ENCODE measurements at places on chromosomes 5 and 9.

DNA sequence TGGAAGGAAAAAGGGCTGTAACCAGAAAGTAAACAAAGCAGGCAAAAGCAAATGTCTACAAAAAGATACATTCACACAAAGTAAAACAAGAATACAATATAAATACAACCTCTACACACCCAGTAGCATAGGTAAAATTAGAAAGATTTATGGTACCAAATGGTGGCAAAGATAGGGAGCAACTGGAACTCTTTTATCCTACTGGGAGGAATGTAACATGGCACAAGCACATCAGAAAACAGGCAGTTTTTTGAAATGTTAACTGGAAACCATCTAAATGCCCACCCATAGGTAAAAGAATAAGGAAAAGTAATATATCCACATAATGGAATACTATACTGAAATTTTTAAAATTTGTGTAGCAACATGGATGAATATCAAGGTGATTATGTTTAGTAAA, 8.7 kb upstream of the ARL14EPL start:
- no peak for DNase-seq

DNA sequence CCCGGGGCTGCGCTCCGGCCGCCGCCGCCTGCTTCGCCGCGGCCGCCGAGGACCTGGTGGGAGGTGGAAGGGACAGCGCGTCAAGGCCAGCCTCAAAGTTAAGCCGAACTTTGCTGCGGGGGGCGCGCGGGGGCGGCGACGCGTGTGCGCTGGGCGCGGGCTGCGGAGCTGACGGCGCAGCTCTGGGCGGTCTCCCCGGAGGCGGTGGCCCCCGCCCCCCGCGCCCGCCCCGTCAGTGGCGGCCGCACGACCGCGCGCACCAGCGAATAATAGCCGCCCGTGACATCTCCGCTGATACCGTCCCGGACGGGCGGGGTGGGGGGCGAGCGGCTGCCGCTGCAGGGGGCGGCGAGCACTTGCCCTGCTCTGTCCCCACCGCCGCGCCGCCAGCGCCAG, 579 bp upstream of the FAM78A start:
- no peak for DNase-seq

- DNase-seq = no peak
Observed at GRCh38 chr5:95057615-95058014, 227.3 kb downstream of the MCTP1 start.

DNA sequence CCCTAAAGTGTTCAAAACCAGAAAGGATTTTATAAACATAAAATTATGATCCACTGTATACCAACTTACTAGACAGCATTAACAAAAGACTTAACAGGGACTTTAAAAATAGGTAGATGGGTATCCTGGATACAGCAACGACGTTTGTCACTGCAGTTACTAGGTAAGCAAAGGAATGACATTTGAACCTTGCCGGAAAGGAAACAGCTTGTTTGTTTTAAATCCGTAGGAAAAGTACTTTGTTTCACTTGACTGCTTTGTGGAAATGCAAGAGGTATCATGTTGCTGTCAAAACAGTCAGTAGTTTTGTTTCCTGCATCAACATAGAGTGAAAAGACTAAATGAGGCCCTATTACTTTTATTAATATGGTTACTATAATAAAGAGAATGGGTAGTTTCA, 122.9 kb downstream of the CDC42SE2 start:
- no peak for DNase-seq

DNA sequence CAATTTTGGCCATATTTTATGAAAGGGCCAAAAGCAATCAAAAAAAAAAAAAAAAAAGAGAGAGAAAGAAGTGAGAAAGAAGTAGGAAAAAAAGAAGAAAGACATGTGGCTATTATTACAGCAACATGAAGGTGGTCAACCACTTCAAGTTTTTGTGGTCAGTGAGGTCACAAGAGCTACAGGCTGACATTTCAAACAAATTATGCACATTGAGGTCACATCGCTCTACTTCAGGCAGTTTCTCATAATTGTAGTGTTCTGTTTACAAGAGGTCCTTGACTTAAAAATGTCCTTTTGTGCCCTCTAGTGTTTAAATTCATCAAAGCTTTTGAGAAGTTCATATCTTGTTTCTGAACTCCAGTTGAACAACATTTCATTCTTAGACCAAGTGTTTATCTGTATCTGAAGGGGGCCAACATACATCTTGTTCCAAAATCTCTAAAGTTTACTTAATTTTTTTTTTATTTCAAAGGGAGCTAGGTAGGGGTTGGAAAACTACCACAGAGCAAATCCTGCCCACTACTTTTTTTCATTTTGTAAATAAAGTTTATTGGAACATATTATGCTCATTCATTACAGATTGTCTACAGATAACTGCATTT, 513.1 kb downstream of the PDE4D start:
- no peak for DNase-seq

DNA sequence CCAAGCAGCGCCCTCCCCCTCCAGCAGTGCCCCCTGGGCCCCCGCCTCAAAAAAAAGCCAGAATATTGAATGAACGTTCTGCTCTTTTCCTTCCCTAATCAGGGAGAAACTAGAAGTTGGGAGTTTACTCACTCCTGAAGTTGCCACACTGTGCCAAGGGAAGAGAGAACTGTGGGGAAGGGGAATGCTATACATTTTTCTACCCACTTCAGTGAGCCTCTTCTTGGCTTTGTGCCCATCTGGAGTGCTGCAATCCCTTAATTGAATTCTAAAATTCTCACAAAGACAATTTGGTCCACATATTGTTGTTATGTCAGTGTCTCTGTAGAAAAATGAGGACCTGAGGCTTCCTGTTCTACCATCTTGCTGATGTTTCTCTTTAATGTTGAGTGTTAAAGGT, 443.7 kb downstream of the DIRAS2 start:
- no peak for DNase-seq

DNA sequence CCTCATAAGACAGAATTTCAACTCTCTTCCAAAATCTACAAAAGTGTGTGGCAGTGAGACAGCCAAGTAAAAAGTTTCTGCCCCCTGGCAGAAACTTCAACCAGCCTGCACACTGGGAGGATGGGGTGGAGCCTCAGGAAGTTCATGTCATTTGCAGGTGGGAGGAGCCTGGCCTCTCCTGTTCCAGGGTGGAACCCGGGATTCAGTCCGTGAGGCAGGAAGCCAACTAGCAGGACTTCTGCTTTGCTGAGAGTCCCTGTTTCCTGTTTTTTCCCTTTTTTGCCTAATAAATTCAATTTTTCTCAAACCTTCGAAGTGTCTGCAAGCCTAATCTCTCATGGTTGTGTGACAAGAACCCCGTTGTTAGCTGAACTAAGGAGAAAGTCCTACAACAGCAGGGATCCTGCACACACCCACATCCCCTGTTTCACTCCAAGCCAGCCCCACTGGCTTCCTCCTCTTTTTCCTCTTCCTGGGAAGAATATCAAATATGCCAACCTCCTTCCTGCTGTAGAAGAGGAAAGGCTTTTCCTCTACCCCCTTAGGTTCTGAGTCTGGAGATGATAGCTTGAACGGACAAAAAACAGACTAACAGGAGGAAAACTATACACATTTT, 69.3 kb downstream of the ALDH7A1 start:
- DNase-seq = no peak
